ENCODE measurements at places on chromosomes 11 and 22. TPM values are rescaled to one million over a fixed set of nuclear protein-coding genes. Genes with fewer than 3 reads are reported as not detected.

GGT5 gene
- 31.5 TPM for total RNA-seq

CCDC73 gene
- 0.17 TPM for total RNA-seq

OR6T1 gene
- total RNA-seq: not detected

MCHR1 gene
- total RNA-seq: not detected

Data from MCF 10A (cell line).